ENCODE measurements at places on chromosomes 6 and 20.

DNA sequence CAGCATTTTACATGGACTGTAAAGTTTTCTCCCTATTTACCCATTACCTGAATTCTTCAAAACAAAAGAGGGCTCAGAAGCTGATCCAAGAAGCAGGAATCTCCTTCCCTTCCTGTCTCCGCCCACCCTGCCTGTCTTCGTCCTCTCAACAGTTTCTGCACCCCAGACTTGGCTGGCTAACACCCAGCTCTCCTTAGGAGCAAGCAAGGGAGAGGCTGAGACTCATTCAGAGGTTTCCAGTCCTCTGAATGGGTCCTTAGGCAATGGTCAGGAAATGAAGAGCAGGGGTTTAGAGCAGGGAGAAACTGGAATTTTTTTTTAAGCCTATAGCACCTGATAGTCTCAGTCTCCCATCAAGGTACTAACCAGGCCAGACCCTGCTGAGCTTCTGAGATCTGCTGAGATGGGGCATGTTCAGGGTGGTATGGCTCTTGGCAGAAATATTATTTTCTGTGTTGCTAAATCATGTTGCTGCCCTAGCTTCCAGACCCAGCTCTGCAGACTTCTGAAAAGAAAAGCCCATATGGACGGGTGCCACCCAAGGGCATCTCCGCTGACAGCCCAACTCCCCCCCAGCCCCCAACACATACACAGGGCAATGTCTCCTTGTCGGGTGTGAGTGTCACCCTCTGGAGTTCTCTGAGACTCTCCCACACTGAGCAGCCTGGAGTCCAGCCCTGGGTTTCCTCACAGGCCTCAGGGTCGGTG lies 74.6 kb upstream of the CD93 start:
- DNase-seq, result peak; percentile 24

- DNase-seq, result no peak
These were observed 4.6 kb downstream of the DDR1 start for GRCh38 chr6:30888816-30889495.

- no peak for DNase-seq
These were observed 33.8 kb downstream of the PLEKHG1 start for GRCh38 chr6:150633486-150633834.

DNA sequence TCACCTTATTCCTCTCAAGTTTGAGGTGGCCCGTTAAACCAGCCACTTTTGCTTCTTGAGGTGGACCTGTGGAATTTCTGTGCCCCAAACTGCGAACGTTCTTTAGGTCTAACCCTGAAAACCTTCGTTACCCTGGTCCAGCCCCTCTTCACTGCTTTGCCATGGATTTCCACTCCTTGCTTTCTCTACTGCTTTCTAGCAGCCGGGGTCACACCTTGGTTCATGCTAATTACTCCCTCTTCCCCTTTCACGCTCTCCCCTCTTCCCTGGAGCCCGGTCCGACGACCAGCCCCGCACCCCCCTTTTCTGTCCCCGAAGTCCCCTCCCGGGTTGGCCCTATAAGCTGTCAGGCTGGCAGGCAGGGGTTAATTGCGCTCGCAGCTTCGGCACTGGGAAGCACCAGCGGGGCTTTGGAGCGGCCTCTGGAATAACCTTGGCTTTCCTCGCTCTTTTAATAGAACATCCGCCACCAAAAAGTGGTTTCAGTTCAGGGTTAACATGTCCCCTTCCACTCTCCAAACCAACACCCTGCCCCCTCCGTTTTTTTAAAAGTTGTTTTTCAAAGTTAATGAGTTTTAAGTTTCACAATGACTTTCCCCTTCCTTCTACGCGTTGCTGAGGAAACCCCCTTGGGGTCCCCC lies 1.4 kb upstream of the HIVEP1 start:
- DNase-seq, result no peak

DNA sequence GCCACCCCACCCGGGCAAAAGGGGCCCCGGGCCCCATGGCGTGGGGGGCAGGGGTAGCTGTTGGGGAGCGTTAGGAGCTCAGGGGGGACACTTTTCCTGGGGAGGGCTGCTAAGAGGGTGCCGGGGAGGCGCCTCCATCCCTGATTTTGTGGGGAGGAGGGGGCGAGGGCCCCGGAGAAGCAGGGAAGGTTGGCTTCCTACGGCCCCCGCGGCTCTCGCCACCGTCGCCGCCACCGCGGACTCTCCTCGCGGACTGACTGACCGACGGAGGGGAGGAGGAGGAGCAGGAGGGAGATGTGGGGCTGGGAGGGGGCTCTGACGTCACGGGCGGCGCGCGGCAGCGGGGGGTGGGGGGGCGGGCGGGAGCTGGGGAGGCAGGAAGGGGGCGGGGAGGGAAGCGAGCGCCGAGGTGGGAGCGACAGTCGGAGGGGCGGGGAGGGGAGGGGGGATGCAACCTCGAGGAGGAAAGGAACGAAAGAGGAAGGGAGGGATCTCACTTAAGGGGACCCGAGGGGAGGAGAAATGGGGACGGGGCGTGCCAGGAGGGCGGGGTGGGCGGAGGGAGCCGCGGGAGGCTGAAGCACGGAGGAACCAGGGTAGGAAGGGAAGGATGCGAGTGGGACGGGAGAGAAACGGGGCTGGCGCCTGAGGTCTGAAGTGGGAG lies 5.1 kb downstream of the GABBR1 start:
- DNase-seq, result peak; percentile 92

GRCh38 chr6:85186546-85187175 lies 263.2 kb upstream of the NT5E start:
- DNase-seq, result no peak

DNA sequence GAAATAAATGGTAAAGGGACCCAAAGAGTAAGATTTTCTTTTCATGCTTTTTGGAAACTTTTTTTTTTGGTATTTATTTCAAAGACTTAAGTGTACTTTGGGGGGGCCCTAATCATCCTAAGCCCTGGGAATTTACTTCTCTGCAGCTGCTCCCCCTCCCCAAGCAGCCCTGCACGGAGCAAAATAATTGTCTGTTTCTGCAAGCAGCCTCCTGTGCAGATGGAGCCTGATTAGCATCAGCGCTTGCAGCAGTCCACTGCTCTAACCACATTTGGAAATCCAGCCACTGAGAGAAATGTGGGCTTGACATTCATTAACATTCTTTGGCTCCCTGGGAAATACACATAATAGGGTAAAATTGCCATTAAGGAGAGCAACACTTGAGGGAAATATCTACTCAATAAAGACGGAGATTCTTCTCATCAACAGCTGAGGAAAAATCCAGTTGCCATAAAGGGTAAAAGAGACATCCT lies 309.2 kb upstream of the MAP3K7 start:
- DNase-seq, result no peak

GRCh38 chr6:28943223-28943556 lies 19.4 kb upstream of the TRIM27 start:
- no peak for DNase-seq

DNA sequence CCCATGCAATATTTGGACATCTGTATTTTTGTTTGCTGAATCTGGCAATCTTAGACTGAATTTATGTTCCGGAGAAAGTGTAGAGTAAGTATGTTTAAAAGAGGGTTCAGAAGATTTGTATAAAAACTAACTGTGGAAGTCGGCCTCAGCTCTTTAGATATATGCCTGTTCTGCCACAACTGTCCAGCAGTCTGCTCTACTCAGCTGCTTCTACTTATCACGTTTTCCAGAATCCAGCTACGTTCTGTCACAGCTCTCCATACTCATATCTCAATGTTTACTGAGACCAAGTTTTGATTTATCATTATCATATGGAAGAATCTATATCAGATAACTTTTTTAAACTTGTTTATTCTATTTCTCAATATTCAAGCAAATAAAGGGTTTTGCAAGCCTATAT lies 721.3 kb downstream of the EYS start:
- DNase-seq, result no peak

GRCh38 chr6:54238396-54238795 lies 69.8 kb upstream of the TINAG start:
- DNase-seq, result peak; percentile 43

- no peak for DNase-seq
These were observed 168.4 kb downstream of the FOXC1 start for GRCh38 chr6:1777921-1778685.

GRCh38 chr20:50247196-50248094 lies 56.8 kb downstream of the CEBPB start:
- no peak for DNase-seq

GRCh38 chr20:41927655-41928054 lies 309.5 kb upstream of the CHD6 start:
- DNase-seq, result no peak

DNA sequence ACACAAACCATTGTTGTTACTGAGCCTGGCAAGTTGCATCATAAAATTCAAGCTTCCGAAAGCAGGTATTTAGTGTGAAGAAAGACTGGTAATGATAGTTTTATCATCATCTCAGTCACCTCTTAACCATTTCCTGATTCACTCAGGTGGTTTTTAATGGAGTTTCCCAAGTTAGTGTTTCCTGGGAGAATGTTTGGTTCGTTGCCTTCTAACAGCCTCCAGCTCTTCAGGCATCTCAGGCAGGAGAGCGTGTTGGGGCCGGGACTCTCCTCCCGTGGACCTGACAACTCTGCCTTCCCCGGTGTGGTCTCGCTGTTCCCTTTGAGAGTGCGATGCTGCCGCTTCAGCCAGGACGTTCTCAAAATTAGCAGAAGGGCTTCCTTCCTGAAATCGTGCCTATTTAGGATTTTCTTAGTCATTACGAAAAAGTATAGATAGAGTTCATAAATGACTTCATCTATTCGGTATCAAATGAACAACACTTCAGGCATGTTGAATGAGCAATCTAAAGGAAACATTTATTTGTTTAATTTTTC lies 105.0 kb upstream of the QKI start:
- no peak for DNase-seq
